ENCODE measurements at places on chromosomes 13 and 19.

DNA sequence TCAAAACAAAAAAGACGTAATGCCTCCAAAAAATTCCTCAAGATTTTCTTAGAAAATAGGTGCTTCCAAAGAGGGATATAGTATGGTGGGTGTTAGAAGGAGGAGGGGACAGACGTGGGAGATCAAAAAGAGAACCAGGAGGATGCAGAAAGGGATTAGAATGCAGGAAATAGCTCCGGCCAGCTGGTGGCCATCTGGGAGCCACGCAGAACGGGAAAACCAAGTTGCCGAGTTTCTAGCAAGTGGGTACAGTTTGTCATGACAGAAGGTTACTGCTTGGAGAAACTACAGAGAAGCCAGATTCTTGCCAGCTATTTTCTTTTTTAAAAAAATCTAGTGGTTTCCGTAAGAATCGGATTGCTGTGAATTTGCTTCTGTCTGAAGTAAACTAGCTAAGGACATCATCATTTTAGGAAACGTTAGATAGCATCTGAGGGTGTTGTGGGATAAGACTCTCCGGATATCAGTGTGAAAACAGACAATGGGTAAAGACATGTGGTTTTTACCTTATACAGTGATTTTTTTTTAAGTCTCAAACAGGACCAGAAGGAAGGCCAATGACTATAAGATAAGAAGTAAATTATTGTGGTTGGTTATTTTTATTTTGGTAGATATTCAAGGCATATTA lies 104.9 kb downstream of the HSPH1 start:
- DNase-seq = no peak

DNA sequence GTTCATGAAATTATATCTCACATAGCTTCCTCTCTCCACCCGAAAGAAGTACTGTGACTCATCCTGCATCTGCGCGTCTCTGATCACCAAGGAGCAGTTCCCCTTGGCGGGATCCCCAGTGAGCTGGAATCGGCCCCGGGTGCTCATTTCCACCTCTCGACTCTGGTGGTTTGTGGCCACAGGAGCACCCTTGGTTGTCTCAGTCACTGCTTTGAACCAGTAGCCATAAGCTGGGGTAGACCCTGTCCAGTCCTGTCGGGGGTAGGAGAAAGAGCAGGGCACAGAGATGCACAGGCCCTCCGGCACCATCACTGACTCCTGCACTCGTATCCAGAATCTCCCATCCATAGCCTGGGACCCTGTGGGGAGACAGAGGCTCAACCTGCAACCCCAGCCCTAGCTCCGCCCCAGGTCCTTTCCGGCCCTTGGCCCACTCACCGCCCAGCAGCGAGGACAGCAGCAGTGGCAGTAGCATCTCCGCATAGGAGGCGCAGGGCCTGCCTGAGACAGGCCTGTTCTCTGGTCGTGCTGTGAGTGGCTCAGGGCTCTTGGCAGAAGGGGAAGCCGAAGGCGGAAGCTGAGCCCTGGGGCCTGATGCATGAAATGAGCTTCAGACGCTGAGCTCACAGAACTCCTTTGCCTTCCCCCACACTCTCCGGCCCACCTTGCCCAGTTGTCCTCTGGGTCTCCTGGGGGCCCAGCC lies at the start of gene SIGLEC10:
SIGLEC10 (minus strand) TSS at position 536 of the 703 bp plus-strand sequence; CDS start at position 475, 61 bp downstream.
- DNase-seq = no peak

- no peak for DNase-seq
These were observed 53.6 kb upstream of the ABCC4 start for GRCh38 chr13:95354680-95355487.

DNA sequence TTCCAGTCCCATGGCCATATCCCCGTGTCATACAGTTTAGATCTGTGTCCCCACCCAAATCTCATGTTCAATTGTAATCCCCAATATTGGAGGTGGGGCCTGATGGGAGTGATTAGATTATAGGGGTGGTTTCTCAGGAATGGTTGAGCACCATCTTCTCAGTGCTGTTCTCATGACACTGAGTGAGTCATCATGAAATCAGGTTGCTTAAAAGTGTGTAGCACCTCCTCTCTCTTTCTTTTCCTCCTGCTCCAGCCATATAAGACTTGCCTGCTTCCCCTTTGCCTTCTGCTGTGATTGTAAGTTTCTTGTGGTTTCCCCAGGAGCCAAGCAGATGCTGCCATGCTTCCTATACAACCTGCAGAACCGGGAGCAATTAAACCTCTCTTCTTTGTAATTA lies 197.8 kb downstream of the NALCN start:
- no peak for DNase-seq

DNA sequence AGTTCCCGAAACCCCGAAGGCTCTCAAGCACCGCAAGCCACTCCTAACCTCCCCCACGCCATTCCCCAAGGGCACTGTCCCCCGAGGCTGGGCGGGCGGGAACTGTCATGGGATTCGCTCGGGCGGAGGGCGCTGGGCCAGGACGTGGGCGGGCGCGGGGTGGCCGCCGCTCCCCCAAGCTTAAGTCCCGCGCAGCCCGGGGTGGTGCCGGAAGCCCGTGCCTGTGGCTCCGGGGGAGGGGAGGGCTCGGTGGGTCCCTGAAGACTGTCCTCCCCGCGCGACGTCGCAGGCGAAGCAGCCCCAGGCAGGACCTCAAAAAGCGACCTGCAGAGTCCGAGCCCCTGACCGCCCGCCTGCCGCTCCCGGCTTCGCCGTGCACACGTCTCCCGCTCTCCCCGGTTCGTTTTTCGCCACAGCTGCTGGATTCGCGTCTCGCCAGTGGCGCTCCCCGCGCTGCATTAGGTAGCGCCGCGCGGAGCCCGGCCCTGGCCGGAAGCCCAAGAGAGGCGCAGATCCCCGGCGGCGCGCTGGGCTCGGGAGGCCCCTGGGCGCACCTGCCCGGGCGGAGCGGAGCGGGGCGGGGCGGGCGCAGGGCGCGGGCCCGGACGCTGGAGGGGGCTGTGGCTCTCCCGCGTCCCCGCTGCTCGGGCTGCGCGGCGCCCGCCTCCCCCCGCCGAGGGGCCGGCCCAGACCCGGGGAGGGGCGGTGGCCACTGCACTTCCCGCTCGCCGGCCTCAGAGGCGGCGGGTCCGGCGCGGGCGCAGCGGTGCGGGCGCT lies at the start of gene FARP1:
FARP1 (plus strand) TSS at position 715 of the 777 bp plus-strand sequence. CDS start 70,149 bp downstream, outside the sequence.
- DNase-seq = peak; percentile 90

GRCh38 chr13:84481958-84482357 lies 599.7 kb upstream of the SLITRK1 start:
- DNase-seq = no peak

Data from BE2C (cell line).